ENCODE measurements at places on chromosomes 7 and 10.
A peak's percentile ranks its signal among the peaks of the same experiment; 100 is the strongest.

- DNase-seq = no peak
These were observed 75.3 kb downstream of the NDUFB2 start for GRCh38 chr7:140771826-140772225.

GRCh38 chr7:102047167-102047566 is 229.7 kb downstream of the CUX1 start:
- no peak for DNase-seq

DNA sequence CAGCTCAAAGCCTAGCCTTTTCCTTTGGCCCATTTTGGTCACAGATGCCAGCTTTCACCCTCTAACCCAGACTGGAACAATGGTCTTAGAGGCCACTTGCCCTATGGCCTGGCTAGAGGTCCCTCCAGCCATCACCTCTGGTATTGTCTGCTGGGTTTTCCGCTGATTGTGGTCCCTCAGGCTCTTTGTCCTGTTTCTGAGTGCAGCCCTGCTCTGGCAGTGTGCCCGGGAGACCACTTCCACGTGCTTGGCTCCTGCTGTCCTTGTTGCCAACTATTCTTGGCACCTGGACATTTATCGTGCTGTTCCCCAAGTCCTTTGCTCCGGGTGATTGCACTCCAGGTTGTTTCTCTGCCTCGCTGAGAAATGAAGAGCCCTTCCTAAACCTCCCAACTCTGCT is 53.3 kb upstream of the FAM180A start:
- no peak for DNase-seq

DNA sequence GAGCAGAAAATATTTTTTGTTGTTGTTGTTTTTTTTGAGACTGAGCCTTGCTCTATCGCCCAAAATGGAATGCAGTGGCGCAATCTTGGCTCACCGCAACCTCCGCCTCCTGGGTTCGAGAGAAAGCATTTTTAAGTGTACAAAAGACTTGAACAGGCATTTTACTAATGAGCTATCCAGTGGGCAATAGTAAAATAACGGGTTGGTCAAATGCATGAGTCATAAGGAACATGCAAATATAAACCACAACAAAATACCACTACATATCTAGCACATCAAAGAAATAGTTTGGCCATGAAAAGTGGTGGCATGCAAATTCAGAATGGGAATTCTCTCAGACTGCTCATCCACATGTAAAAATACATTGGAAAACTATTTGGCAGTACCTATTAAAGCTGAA is 71.7 kb upstream of the TMEM106B start:
- no peak for DNase-seq

GRCh38 chr7:93503088-93503487 is 71.4 kb downstream of the CALCR start:
- DNase-seq = no peak

- no peak for DNase-seq
These were observed 2.2 kb upstream of the ZNF92 start for GRCh38 chr7:65371468-65371867.

GRCh38 chr7:148264933-148265557 is 325.5 kb upstream of the C7orf33 start:
- DNase-seq = peak; percentile 18

- peak; percentile 58 for DNase-seq
These were observed 82.2 kb downstream of the PIK3CG start for GRCh38 chr7:106947244-106947728.

DNA sequence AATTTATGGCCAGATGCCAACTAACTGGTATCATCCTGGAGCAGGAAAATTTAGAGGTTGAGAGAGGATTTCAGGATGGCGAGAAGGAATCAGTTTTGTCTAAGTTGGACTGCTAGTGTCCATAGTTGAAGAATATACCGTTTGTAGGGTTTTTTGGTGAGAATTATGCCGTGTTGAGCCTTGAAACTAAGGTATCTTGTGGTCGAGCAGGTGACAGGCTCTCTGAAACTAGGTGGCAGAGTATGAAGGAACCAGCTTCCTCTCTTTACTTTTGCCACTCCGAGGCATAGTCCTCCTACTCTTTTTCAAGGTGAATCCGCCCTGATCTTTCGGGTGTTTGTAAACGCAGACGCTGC is 9.7 kb downstream of the MDFIC start:
- DNase-seq = no peak

DNA sequence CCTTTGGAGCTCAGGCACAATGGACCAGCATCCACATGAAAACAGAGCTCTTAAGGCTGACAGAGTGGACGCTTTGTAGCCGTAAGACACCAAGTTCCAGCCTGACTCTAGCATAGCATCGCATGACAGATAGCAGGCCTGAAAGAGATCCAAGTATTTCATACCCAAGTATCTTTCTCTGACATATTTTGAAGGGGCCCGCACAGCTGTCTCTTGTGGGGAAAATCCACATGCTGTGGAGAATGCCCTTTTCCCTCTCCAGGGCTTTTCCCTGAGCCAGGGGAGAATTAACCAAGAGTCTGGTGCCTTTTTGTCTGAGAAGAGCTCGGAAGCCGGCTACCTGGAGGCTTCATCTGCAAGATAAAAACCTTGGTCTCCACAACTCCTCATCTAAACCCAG is 51.0 kb downstream of the CFAP46 start:
- no peak for DNase-seq

DNA sequence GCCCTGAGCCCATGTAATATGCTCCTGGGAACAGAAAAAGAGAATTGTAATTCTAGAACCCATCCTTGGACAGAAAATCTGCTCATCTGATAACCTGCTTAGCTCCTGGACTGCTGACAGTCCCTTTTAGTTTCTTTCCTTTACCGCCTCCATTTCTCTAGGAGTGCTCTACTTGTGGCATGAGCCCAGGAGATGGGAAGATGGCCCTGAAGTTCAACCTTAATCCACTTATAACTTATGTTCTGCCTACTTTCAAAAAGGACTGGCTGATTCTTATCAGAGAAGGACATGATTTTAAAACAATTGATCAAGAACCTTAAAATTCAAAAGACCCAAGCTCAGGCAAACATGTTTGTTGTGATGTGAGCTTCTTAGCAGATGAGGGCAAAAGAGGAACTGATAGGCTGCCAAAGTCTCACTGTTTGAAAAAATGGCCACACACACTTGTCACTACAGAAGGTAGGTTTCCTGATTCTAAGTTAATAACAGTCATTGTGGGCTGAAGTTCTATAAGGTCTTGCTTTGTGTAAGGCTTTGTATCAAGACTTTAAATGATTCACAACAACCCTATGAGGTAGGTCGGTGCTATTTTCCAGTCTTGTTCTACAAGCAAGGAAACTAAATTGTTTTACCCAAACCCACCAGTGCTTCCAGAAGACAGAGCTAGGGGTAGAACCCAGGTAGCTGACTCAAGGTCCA is 94.3 kb upstream of the AFAP1L2 start:
- no peak for DNase-seq

- DNase-seq = no peak
These were observed 82.1 kb downstream of the NDUFB2 start for GRCh38 chr7:140778568-140778967.

DNA sequence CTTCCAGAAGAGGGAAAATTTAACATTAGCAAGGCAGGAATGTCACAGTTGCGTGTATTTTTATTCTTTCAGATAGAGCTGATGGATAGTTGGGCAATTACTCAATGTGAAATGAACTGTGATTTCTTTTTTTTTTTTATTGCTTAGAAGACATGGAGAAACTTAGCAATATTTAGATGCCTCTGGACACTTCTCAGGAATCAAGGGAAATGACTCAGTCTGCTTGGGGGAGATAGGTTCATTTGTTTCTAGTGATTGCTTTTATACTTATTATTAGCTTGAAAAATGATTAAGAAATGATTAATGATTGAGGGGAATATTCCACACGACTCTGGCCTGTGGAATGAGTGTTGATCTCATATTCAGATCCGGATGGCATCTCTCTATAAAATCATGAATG is 33.1 kb upstream of the TBX20 start:
- DNase-seq = no peak

DNA sequence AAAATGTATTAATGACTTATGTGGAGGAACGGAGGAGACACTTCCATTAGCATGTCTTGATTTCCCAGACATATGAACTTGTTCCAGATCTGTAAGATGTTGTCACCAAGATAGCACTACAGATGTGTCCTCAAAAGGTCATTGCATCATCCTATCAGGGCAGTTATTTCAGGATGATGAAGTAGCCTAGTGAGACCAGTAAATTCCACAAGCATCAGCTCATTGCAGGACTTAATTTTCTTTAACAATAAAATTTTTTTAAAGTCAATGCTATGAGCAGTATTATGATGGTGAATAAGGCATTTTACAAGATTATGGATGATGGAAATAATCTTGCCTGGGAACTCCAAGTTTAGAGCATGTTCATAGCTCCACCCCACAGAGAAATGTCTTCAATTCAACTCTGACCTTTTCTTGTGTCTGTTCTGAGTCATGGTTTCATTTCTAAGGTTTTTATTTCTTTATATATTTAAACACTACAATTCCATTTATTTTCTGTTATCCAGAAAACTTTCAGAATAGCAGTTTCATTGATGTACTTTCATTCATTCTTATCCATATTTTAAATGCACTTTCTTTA is 1203.3 kb upstream of the CELF2 start:
- DNase-seq = no peak

GRCh38 chr7:41907444-41907843 is 204.6 kb upstream of the INHBA start:
- no peak for DNase-seq

GRCh38 chr7:135169141-135169963 is 1.2 kb downstream of the CYREN start:
- no peak for DNase-seq

- no peak for DNase-seq
These were observed 155.7 kb downstream of the JAZF1 start for GRCh38 chr7:28024786-28025334.

- DNase-seq = no peak
These were observed 6.4 kb downstream of the FEZF1 start for GRCh38 chr7:122298131-122298530.

GRCh38 chr10:77713521-77714280 is 76.1 kb upstream of the KCNMA1 start:
- DNase-seq = no peak

DNA sequence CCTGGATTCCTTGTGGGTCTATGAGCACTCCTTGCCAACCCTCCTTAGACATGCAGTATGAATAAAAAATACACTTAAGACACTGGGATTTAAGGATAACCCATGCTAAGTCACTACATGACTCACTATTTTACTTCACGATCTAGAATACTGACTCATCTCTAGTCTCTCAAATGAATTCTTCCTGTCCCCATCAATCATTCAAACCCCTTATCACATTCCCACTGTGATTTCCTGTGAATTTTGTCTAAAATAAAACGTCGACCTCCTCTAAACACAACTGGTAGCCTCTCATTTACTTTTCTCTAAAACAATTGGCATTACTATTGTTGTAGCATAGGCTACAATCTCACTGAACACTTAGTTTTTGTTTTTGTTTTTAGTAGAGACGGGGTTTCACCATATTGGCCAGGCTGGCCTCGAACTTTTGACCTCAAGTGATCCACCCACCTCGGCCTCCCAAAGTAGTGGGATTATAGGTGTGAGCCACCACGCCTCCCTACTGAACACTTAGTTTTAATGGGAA is 3.9 kb upstream of the IQUB start:
- no peak for DNase-seq

GRCh38 chr10:43254881-43255633 is 11.8 kb downstream of the RASGEF1A start:
- DNase-seq = no peak

- DNase-seq = no peak
These were observed 72.9 kb upstream of the CAV2 start for GRCh38 chr7:116426428-116427156.

DNA sequence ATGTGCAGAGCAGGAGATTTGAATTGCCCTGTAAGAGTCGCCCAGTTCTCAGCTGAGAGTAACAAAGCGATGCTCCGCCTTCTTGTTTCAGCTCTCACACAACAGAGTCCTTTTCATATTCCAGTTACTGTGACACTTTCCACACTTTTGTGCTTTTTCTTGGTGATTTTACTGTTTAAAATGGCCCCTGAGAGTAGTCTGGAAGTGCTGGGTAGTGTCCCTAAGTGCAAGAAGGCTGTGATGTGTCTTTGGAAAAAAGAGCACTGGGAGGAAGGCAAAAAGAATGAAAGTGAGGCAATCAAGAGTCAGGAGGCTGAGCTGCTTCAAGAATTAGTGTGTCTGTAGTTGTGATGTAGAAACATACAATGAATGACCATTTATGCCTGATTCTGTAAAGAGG is 201.2 kb upstream of the SEMA3E start:
- no peak for DNase-seq

GRCh38 chr7:7820409-7820808 is 102.0 kb upstream of the RPA3 start:
- no peak for DNase-seq

DNA sequence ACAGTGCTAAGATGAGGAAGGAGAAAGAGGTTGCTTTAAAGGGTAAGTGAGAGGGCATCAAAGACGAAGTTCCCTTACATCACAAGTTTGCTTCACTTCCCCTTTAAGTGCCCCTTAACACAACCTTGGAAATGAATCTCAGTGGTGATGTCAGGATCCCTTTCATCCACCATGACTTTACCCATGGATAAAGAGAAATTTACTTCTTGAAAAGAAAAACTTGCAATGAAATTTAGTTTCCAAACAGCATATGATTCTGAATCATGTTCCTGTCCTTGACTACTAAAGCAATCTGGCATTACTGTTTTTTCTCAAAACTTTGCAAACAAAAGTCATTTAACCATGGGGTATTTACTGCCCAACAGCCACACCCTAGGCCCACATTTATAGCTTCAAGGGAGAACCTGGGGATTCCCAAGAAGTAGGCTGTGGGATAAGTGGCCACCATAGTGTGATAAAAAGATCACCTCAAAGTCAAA is 135.9 kb downstream of the ITGB8 start:
- DNase-seq = no peak

- DNase-seq = no peak
These were observed 131.8 kb downstream of the ADK start for GRCh38 chr10:74282848-74283210.

- DNase-seq = no peak
These were observed 12.6 kb downstream of the PTEN start for GRCh38 chr10:87875929-87876571.

- no peak for DNase-seq
These were observed 41.8 kb downstream of the APBB1IP start for GRCh38 chr10:26479766-26480492.

GRCh38 chr10:68742397-68742796 is 21.4 kb downstream of the CCAR1 start:
- no peak for DNase-seq

- no peak for DNase-seq
These were observed 135.9 kb upstream of the PODXL start for GRCh38 chr7:131692131-131692960.

- no peak for DNase-seq
These were observed 13.9 kb downstream of the ZNF488 start for GRCh38 chr10:47370015-47370767.

DNA sequence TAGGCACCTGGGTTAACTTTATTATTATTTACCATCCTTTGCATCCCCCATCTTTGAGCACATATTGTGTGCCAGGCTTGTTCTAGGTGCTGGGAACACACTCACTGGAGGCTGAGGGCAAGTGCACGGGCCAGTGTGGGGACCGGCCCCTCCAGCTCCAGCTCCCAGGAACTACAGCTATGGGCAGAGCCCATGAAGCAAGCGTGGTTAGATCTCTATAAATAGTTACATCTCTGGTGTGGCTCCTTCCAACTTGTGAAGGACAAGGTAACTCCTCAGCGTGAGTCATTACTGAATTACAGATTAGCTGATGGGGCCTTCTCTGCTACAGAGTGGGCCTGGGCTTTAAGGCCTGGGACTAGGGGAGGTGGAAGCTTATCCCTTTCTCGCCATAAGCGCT is 583.5 kb downstream of the SDK1 start:
- no peak for DNase-seq

GRCh38 chr10:111161109-111161874 is 84.5 kb downstream of the ADRA2A start:
- no peak for DNase-seq

All from NCI-H1436 treated with DMSO at 0.1 percent for 48 hours (cell line).